ENCODE measurements at places on chromosomes 3 and 15. TPM values are rescaled to one million over a fixed set of nuclear protein-coding genes. Genes with fewer than 3 reads are reported as not detected.

The A4GNT gene
- total RNA-seq, result not detected

The FBXO40 gene
- total RNA-seq, result 0.19 TPM

The POTEB3 gene
- not detected for total RNA-seq

The KCNMB2 gene
- not detected for total RNA-seq

The RSL24D1 gene
- total RNA-seq, result 101 TPM

The TMEM44 gene
- total RNA-seq, result 8.1 TPM

The P4HTM gene
- 30.6 TPM for total RNA-seq

The COLQ gene
- 2.4 TPM for total RNA-seq

The LDHAL6B gene
- total RNA-seq, result not detected

The COL6A5 gene
- total RNA-seq, result not detected

The TMC3 gene
- not detected for total RNA-seq

The RAD54L2 gene
- 17.6 TPM for total RNA-seq

The IMPG2 gene
- 0.33 TPM for total RNA-seq

The FGD5 gene
- total RNA-seq, result 62.9 TPM

The PLD1 gene
- total RNA-seq, result 32.0 TPM

The DLEC1 gene
- total RNA-seq, result 0.85 TPM

The SH3GL3 gene
- total RNA-seq, result not detected

The STOML1 gene
- total RNA-seq, result 25.8 TPM

The KNG1 gene
- not detected for total RNA-seq

The B3GALNT1 gene
- total RNA-seq, result 9.9 TPM

The NAALADL2 gene
- total RNA-seq, result 13.2 TPM

The KLHL18 gene
- total RNA-seq, result 10.4 TPM

The FAM81A gene
- total RNA-seq, result 0.22 TPM

The MYRIP gene
- 9.8 TPM for total RNA-seq

The POC1A gene
- 0.38 TPM for total RNA-seq

Measured in subcutaneous adipose tissue (tissue), 4 donors.